AG08395 (cell line): ENCODE measurements at places on chromosomes 1 and 21.

DNA sequence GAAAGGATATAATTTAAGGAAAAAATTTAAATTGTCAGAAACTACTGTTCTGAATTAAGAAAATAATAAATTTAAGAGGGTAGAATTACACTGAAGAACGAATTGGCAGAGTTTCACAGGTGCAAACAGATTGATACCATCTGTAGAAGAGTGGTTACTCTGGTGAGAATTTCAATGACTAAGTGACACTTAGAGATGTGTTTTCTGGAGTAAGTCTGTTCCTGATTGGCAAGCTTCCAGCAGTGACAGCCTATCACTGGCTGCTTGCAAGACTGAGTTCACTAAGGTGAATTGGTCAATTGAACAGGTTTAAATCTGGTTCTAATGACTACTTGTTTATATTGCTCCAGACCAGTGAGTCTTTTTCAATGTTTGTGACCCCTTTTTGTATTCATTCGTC lies 838.2 kb upstream of the RGS18 start:
- no peak for DNase-seq

- no peak for DNase-seq
These were observed 164.8 kb upstream of the COL11A1 start for GRCh38 chr1:103273106-103273505.

- no peak for DNase-seq
These were observed 7.1 kb upstream of the GNPAT start for GRCh38 chr1:231233735-231234417.

DNA sequence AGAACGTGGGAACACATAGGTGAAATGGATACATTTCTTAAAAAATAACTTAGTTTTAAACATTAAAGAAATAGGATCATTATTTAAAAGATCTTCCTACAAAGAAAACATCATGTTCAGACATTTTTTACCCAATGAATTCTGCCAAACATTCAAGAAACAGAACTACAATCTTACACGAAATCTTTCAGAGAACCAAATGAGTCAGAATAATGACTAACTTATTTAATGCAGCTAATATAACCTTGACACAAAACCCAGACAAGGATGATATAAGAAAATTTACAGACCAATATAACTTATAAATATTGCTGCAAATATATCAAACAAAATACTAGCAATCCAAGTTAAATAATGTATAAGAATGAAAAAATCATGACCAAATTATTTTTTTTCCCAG lies 220.1 kb upstream of the KCNK2 start:
- no peak for DNase-seq

DNA sequence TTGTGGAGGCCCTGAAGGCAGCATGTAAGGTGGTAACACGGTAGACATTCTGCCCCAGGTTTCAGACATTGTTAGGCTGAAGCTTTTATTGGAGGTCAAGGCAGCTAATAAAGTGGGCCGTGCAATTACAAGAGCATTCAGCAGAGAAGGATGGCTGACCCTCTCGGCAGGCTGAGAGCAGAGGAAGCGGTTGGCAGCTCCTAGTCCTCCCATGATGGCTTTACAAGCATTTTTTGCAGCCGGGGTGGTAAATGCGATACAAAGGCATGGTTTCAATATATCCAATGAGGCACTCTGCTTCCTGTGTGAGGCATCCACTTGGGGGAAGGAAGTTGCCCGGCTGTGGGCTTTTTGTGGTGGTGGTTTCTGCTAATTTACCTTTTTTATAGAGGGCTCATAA lies 14.6 kb downstream of the KIF26B start:
- DNase-seq, result no peak

GRCh38 chr1:184789884-184790283 lies 35.2 kb upstream of the EDEM3 start:
- peak; percentile 37 for DNase-seq

GRCh38 chr1:115348636-115349035 lies 10.6 kb upstream of the NGF start:
- no peak for DNase-seq

DNA sequence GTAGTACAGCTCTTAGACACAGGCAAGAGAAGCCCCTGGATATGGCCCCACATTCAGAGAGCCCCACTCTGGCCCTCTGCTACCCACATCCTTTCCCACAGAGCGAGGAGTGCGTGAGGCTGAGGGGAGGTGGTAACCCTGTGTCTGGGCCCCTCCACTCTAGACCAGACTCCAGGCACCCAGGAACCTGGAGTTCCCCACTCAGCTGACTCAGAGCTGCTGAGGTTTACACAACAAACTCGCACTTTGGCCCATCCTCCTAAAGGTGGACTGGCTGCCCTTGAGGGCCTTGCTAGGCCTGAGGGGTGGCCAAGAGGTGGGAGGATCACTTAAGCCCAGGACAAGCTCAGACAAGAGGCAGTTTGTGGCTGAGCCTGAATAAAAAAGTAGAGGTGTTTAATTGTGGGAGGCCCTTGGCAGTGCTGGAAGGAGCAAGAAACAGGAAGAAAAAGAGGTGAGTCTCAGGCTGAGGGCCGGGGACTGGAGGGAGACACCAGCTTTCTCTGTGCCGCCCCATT lies 10.7 kb downstream of the MR1 start:
- no peak for DNase-seq

DNA sequence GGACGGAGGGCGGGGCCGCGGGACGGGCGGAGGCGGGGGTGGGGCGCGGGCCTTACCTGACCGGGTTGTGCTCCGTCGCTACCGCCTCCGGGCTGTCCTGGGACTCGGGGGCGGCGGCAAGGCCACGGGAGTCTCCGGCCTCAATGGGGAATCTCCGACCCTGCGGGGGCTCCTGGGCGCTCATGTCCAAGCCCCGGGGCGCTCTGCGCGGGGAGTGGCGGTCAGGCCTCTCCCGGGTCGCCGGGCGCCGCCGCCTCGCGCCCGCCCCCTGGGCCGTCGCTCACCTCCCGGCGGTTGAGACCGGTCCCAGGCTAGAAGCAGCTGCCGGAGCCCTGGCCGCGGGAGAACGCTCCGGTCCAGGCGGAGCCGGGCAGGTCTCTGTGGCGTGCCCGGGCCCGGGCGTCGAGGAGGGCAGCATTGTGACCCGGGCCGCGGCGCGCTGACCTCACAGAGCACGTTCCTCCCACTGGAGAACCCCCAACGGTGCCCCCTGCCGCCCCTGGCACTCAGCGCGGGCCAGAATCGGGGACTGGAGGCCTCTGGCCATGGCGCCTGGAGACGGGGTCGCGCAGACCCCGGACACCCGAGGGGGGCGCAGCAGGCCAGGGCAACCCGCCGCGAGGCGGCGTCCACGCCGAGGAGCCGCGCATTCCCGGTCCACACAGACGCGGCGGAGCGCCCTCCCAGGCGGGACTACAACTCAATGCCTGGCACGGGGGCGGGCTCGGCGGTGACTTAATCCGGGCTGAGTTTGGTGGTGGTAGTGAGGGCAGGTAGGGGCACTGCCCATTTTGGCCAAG lies 411 bp downstream of the FAM229A start:
- DNase-seq, result peak; percentile 46

DNA sequence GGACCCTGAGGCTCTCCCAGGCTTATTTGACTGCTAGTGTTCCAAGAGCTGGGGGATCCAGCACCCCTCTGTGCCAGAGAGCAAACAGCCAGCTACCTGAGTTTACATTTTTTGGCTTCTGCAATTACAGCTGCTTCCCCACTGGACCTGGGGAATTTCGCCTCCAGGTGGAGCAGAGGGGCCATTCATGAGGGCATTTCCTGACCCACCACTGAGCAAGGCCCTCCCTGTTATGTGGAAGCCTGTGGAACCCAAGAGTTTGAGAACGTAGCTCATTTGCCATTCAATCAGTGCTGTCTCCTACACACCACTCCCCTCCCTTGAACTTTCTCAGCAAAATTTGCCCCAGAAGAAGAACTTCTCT lies 42.7 kb upstream of the TMEM51 start:
- DNase-seq, result no peak

- no peak for DNase-seq
These were observed 39.9 kb downstream of the ENAH start for GRCh38 chr1:225613006-225613405.

GRCh38 chr1:184426278-184426674 lies 39.4 kb downstream of the C1orf21 start:
- no peak for DNase-seq

DNA sequence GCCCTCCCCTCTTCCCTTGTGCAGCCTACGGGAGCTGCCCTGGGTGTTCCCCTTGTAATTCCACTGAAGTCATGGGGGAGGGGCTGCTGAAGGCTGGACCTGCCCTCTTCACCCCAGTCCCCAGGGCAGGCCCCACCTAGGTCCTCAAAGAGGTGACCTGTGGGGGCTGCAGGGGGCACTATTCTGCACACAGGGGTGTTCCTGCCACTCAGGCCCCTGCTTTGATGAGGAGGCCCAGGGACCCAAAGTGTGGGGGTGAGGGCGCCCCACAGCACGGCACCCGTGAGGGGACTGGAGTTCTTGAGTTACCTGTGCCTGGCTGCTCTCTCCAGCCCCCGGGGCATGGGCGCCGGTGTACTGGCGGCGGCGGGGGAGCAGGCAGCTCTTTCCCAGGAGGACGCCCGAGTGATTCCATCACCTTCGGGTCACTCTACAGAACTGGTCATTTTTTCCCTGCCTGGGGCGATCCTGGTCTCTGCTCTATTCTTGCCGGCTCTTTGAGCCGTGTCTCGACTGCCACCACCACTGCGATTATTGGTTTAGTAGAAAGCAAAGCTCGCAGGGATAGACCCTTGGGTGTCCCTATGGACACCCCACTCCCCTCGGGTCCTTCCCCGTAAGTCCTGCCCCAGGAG lies 6.9 kb upstream of the PRDM16 start:
- no peak for DNase-seq

DNA sequence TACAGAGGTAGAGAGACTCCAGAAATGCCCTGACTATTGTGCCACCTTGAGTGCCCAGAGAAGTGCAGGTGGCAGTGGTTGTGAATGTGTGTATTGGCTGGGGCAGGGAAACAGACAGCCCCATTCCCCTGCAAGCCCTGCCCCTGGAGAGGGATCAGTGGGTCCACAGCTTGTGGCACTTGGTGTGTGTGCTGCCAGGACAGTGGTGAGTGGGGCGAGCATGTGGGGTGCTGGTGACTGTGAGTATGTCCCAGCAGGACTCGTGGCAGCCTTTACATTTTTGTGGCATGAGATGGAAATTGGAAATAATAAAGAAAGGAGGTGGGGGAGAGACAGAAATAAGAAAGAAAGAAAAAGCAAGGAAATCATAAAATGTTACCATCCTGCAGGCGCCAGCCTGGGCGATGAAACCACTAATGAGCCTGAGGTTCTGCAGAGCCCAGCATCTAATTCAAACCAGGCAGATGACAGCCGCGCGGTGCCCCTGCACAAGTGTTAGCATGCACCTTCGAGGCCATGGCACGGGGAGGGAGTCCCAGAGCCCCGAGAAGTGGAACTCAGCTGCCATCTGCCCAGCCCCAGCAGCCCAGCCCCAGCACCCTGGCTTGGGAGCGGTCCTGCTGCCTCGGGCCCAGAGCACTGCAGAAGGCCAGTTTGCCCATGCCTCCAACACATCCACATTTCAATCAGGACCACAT lies 49.1 kb upstream of the ZBTB40 start:
- DNase-seq, result peak; percentile 57

DNA sequence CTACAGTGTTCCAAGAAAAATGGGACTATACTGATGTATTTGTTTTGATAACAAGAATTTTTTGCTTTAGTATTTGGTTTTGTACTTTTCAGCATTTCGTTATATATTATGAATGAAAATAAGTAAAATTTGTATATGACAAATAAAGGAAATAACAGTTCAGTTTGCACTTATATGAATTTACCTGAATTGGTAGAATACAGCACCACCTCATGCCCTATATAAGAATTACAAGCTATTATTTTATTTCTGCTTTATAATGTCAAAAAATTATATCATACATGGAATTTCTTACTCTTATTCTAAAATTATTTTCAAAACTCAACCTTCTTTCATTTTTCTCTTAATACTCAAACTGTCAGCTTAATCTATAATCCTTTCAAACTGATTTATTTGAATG lies 14.6 kb downstream of the EFCAB7 start:
- DNase-seq, result peak; percentile 2

DNA sequence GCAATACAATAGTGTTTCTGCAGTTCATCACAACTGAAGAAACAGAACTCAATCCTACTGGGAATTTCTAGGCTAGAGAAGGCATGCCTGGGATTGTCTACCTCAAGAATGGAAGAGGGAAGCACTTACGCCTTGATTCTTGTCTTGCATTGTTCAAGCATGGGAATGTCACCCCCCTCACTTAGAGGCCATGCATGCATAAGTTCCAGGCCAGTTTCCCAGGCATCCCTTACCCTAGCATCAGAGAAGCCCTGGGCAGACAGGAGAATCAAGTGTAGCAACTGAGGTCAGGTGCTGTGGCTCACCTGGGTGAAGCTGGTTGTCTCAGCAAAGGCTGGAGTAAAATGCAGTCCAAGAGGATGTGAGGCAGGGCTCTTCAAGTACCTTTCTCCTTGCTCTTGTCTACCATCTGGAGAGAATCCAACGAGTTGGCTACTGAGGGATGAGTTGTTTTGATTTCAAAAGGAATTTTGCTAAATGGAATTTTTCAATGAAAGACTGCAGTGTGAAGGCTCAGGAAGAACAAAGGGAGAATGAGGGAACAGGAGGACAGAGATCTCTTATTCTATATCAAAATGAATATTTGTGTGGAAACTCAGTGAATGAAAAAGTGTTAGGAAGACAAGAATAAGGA lies 174.3 kb downstream of the NEK7 start:
- DNase-seq, result no peak

- no peak for DNase-seq
These were observed 490.5 kb upstream of the CHRM3 start for GRCh38 chr1:238895911-238896310.

- DNase-seq, result no peak
These were observed 159.6 kb downstream of the CLEC20A start for GRCh38 chr1:178337091-178337706.

GRCh38 chr1:14065486-14065885 lies 365.5 kb downstream of the PRDM2 start:
- DNase-seq, result no peak

DNA sequence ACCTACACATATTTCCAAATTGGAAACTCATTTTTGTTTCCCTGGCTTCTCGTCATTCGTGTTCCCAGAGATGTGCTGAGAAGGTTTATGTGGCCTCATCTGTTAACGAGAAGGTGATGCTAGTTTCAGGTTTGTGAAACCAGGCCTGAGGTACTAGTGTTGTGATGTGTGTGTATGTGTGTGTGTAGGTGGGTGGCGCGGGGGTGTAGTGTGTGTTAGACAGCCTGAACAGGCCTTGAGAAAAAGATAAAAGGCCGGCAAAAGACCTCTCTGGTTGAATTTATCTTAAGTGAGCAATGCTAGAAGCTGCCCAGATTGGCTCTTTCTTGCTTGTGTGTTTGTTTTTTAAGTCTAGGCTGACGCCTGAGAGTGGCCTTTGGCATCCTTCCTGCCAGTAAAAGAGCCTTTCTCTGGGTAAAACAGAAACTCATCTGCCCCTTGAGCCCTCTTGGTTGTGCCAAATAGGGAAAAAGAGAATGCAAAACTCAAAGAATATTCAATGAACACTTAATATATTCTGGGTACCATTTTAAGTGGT lies 65.8 kb upstream of the HSD17B7 start:
- DNase-seq, result no peak

GRCh38 chr1:229158341-229158921 lies 112.5 kb upstream of the RAB4A start:
- DNase-seq, result no peak

- DNase-seq, result no peak
These were observed 4.1 kb downstream of the PALMD start for GRCh38 chr1:99650030-99650429.

- no peak for DNase-seq
These were observed 19.9 kb upstream of the HMGCL start for GRCh38 chr1:23845163-23845562.

- DNase-seq, result peak; percentile 67
These were observed 339 bp upstream of the RNPC3 start for GRCh38 chr1:103525114-103525606.

GRCh38 chr1:9319789-9320519 lies 27.3 kb downstream of the SPSB1 start:
- DNase-seq, result no peak

- no peak for DNase-seq
These were observed 11.7 kb upstream of the CD101 start for GRCh38 chr1:116989835-116990234.
